Pulmonary artery endothelial cell (primary cell): ENCODE measurements at places on chromosomes 5 and 9. TPM values are rescaled to one million over a fixed set of nuclear protein-coding genes. Genes with fewer than 3 reads are reported as not detected.

- DNase-seq: no peak
Observed at GRCh38 chr5:38718771-38719391, 126.9 kb upstream of the OSMR start.

MEGF10 gene
- 0.60 and 0.92 TPM in 2 replicates for total RNA-seq

UBE2QL1 gene
- under 0.01 TPM in 1 of 2 replicates, not detected in the other for total RNA-seq

APC gene
- 60.3 and 77.1 TPM in 2 replicates for total RNA-seq

NXNL2 gene
- total RNA-seq: not detected in 2 replicates

DNA sequence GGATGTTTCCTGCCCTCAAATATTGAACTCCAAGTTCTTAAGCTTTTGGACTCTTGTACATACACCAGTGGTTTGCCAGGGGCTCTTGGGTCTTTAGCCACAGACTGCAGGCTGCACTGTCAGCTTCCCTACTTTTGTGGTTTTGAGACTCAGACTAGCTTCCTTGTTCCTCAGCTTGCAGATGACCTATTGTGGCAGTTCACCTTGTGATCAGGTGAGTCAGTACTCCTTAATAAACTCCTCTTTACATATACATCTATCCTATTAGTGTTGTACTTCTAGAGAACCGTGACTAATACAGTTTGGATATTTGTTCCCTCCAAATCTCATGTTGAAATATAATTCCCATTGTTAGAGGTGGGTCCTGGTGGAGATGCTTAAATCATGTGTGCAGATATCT is 681.9 kb upstream of the ARRDC3 start:
- no peak for DNase-seq

DNA sequence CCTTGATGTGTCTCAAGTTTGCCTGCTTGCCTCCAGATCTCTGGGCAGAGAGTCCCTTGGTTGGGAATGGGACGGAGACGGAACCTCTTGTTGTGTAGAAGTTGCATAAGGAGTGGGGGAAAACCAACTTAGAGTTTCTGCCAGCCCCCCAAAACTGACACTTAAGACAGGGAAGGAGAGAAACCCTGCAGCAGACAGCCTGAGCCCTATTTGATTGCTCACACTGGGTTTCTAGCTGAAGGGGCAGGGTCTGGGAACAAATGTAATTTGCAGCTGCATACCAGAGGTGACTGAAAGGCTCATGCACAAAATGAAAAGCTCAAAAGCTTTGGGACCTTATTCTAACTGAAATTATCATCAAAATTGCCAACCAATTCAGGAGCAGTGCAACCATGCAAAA is 254.5 kb downstream of the RASEF start:
- no peak for DNase-seq

DNA sequence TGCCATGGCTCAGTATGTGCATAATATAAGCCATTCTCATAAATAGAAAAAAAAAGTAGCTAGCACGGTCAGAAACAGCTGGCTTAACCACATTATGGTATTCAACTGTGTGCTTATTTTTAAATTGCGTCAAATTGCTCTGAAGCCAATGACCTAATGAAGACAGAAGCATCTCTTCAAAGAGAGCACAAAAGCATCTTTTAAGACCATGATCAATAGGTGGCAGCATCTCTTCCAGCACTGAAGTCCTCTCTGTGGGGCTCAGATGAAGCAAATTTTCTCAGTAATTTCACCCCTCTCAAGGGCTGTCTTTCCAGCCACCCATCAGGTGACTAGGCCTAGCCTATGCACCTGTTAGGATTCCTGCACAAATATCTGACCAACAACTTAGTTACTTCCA is 251.4 kb downstream of the GLIS3 start:
- DNase-seq: no peak
